NCI-H748 treated with DMSO at 0.1 percent for 48 hours (cell line): ENCODE measurements at places on chromosomes 2 and 18.

- peak; percentile 83 for DNase-seq
These were observed 36.2 kb downstream of the MTCL1 start for GRCh38 chr18:8741532-8741931.

- DNase-seq: no peak
These were observed 152.4 kb downstream of the MGAT5 start for GRCh38 chr2:134406311-134406710.

DNA sequence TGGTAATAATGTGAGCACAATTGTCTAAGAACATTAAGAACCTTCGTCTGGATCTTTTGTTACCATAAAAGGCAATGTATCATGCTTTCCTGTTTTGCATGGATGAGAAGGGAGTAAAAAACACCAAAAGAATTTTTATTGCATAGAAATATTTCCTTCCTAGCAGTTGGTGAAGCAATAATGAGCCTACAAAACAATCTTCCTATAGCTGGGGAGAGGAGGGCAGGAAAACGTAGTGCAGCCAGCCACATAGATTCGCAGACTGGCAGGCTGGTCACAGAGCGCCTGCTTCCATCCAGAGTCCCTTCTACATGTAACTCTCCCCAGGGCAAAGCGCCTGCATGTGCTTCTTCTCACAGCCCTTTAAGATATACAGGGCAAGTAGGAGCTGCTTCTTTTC is 190.4 kb downstream of the BABAM2 start:
- no peak for DNase-seq

DNA sequence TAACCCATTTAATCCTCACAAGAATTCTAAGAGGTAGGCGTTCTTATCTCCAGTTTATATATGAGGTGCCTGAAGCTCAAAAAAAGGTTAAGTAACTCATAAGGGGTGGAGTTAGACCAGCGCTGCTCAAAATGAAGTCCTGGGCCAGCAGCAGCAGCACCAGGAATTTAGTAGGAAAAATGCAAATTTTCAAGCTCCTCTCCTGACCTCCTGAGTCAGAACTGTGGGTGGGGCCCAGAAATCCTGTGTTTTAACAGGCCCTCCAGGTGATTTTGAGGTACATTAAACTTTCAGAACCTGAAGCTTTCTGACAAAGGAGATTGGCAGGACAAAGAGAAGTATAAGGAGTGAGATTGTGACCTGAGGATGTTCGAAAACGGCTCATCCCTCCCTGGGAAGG is 66.0 kb upstream of the CCDC85A start:
- no peak for DNase-seq

GRCh38 chr2:160402501-160402900 is 91.1 kb downstream of the RBMS1 start:
- DNase-seq: no peak

DNA sequence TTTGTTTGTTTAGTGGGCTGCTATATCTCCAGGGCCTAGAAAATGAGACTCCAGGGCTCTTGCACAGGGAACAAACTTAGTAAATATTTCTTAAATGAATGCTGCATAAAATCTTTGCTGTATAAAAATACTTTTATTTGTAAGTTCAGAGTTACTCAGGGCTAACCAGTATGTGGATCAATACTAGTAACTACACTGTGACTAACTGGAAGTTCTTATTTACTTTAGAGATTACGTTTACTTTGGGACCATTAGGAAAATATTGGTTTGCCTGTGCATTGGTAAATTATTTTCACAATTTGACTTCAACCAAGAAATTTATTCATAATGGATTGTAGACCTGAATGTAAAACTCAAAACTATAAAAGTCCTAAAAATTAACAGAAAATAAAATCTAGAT is 575.5 kb downstream of the RNF144A start:
- DNase-seq: no peak

GRCh38 chr2:86249579-86250391 is 50.5 kb downstream of the MRPL35 start:
- DNase-seq: peak; percentile 9

DNA sequence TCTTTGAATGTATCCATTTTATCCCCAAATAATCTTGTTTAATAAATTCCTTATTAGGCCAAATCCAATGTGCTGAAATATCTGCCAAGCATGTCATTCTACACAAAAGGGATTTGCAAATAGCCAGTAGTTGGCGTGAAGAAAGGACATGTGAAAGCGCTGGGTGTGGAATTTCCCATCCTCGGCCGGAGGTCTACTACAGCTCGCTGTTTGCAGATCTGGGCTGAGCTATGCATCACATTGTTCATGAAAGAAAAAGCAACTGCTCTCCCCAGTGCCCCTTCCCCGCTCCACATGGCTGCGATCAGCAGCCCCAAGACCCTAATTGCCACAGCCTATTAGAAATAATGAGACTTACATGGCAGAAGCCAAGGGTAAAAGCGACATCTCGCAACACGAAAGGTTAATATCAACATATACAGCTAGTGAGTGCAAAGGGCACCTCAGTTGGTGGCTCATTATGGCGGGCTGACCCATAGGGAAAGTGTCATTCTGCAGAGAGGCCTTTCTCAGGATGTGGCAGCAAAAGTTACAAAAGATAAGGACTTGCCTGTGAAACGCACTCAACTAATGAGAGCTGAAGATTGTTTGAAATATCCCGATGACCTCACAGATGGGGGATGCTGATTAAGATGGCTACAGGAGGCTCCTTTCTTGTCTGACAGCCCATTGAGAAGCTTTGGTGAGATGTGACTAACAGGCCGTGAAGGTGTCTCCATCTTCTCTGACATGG is 126.9 kb upstream of the CYP1B1 start:
- no peak for DNase-seq

GRCh38 chr2:128279786-128280157 is 38.9 kb downstream of the HS6ST1 start:
- no peak for DNase-seq

DNA sequence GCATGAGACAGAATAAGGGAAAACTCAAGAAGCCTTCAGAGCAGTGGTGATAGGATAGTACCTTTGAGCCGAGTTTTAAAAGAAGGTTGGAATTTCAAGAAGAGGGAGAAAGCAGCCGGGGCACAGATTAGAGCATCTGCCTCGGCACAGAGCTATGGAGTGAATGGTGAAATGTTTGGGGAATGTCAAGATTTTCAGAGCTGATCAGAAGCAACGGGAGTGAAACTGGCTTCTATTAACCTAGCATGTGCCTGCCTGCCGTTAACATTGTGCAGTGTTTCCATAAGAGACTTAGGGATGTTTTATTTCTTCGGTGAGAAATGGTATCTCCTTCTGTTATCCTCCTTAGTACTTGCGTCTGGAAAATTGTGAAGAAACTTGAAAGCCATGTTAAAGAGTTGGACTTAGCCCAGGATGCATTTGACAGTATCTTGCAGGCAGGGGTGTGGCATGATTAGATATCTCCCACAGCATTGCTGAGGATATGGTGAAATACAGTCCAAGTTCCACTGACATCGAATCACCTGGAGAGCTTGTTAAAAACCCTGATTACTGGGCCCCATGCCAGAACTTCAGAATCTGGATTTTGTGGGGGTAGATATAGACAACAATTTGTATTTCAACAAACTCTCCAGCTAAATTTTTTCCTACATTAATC is 96.8 kb upstream of the PPP1CB start:
- DNase-seq: no peak

- DNase-seq: no peak
These were observed 360.4 kb downstream of the SLC4A3 start for GRCh38 chr2:219987830-219988229.

GRCh38 chr2:45191976-45192375 is 182.7 kb upstream of the SIX2 start:
- DNase-seq: no peak

DNA sequence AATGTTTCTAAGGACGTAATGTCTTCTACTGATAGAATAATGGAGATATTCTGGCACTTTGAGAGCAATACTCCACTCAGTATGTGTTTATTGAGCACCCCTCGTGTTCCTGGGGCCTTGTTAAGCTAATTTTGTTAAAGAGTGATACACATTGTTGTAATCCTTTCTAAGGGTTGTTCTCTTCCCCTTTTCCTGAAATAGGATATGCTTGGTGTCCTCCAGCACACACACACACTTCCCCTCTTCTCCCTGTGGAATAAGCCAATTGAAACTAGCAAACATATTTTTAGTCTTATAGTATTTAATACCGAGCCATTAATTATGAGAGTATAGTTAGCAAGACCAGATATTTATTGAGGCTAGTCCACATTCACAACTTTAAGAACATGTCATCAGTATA is 114.1 kb downstream of the CRIM1 start:
- no peak for DNase-seq

DNA sequence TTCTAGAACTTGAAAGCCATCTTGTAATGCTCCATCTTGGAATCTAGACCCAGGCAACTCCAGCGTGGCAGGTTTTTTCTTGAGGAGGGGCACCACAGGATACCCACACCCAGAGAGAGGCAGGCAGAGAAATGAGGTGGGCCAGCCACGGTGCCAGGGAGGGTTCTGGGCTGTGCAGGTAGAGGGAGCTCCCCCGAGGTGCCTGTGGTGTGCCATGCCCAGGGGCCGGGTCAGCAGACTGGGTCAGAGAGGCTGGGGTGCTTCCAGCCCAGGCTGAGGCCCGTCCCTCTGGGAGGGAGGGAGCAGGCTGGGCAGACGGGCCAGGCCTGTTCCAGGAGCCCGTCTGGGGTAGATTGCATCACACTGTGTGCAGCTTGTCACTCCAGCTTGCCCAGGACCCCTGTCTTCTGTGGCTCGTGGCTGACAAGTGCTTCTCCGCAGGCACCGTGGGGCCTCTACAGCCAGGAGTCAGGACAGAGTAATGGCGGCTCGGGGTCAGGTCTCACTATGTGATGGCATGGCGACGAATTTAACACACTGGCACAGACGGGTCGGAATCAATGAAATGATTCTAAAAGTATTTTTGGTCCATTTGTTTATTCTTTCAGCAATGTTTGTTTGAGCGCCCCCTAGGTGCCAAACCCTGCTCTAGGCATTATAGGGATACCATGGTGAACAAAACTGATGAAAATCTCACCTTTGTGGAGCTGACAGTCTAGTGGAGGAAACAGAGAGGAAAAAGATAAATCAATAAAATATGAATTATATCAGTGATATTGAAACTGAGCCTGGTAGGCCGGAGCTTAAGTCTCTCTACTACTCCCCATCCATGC is 144.0 kb downstream of the ACOXL start:
- DNase-seq: no peak

DNA sequence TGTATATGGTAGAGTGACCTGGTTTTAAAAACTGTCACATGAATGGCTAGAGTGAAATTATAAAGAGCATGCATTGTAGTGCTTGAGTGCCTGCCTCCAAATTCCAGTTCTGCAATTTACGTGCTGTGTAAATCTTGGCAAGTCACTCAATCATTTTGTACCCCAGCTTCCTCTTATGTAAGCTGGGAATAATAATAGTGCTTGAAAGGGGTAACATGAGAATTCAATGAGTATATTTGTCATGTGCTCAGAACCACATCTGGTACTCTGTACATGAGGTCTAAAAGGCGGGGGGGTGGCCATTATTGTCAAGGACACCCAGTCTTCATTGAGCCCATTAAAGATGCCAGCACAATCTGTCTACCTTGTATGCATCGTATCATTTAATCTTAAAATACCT is 214.8 kb downstream of the MC4R start:
- no peak for DNase-seq

DNA sequence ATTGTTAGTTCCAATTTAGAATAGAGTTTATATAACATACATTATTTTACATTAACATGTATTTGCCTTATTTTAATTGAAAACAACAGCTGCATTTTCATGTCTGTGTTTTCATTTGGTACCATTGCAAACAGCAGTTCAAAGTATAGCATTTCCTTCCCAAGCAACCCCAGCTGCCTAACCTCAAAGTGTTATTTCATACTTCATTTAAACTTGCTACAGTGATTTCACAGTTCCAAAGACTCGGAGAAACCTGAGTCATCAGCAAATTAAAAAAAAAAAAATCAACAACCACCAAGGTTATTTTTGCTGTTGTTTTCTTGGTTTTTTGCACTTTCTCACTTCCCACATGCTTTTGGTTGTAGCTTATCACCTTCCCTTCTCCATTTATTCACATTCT is 236.5 kb upstream of the SPHKAP start:
- DNase-seq: no peak

GRCh38 chr18:53819174-53819573 is 405.3 kb downstream of the MBD2 start:
- DNase-seq: no peak

- no peak for DNase-seq
These were observed 23.1 kb downstream of the PRPF40A start for GRCh38 chr2:152694161-152694661.

- DNase-seq: no peak
These were observed 34.5 kb downstream of the NEURL3 start for GRCh38 chr2:96470636-96471035.

DNA sequence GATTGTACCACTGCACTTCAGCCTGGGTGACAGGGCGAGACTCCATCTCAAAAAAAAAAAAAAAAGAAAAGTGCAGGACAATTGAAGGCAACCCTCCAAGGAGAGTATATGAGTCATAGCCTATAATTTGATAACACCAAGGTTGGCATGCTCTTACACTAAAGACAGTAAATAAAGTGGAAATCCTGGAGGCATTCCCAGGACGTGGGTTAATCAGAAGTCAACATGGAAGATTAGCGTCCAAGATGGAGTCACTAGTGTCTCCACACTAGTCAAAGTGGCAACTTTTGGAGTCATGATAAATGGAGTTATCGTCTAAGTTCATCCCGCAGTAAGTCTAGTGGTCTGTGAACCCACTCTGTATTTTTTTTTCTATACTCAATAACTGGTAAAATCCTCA is 21.2 kb upstream of the UGGT1 start:
- DNase-seq: no peak

DNA sequence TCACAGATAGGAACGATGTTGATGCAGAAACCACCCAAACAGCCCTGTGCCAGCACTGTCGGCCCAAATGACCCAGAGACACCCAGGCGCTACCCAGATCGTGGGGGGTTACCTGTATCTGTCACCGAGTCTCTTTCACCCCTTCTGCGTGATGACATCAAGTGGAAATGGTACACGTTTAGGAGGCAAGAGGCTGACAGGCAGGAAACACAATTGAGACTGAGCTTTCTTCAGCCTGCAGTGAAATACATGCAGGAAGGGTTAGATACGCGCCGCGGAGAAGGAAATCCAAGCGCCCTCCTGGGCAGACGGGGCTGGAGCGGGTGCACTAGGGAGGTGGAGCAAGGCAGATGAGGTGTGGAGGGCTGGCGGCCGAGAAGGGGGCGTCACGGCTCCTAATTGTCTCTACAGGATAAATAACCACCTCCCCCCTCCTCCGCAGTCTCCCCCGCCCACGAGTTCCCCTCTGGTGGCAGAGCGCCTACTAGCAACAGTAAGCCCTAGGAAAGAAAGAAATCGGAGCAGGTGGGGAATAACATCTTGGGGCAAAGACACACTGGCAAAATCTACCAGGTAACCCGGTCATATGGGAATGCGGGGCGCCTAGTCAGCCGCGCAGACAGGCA is at the start of gene RNF152:
Gene RNF152 (minus strand): TSS at position 325 of the 626 bp plus-strand sequence. CDS start 76,544 bp downstream, outside the sequence.
- peak; percentile 70 for DNase-seq

- DNase-seq: no peak
These were observed 1622.1 kb downstream of the LRP1B start for GRCh38 chr2:140508756-140509155.

- no peak for DNase-seq
These were observed 84.0 kb upstream of the ITPRID2 start for GRCh38 chr2:181807526-181807925.
